ENCODE measurements at places on chromosomes 4 and X. TPM values are rescaled to one million over a fixed set of nuclear protein-coding genes. Genes with fewer than 3 reads are reported as not detected.

The GLRA2 gene
- 14.4 TPM for total RNA-seq

The HSFX4 gene
- total RNA-seq: not detected

The AFF2 gene
- 49.8 TPM for total RNA-seq

The SPATA4 gene
- total RNA-seq: 1.1 TPM

The SRPX2 gene
- total RNA-seq: 10.4 TPM

The SUPT20HL2 gene
- not detected for total RNA-seq

The NDST3 gene
- total RNA-seq: 24.2 TPM

The HTRA3 gene
- total RNA-seq: 23.4 TPM

The ETDA gene
- not detected for total RNA-seq

The MAGEA10 gene
- total RNA-seq: not detected

The HAND2 gene
- 0.20 TPM for total RNA-seq

The NXF2 gene
- total RNA-seq: 0.22 TPM
